ENCODE measurements at places on chromosomes 6 and 20.

DNA sequence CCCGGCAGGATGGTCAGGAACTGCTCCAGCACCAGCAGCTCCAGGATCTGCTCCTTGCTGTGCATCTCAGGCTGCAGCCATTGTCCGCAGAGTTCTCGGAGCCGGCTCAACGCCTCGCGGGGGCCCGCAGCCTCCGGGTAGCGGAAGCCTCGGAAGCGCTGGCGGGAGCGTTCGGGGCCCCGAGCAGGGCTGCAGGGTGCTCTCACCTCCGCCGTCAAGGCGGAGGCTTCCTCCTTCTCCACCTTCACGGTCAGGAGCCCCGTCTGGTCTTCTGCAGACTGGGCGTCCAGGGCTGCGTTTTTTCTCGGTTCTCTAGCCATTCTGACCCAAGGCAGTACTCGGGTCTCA is 434 bp downstream of the ZKSCAN4 start:
- DNase-seq: no peak

- no peak for DNase-seq
Measured at GRCh38 chr6:157879034-157879872, 56.2 kb downstream of the SNX9 start.

DNA sequence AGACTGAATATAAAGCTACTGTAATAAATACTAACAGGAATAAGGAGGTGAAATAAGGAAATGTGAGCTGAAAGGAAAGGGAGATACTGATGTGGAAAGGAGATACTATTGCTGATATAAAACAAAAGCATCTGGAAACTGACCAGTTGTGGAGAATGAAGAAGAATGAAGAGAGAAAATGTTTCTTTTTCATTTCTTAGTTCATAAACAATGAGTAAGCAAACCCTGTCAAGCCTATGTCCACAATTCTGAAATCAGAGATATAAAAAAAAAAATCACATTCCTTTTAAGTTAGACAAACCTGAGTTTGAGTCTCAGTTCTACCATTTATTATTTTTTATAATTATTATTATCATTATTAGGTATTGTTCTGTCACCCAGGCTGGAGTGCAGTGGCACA is 121.6 kb upstream of the GJE1 start:
- no peak for DNase-seq

DNA sequence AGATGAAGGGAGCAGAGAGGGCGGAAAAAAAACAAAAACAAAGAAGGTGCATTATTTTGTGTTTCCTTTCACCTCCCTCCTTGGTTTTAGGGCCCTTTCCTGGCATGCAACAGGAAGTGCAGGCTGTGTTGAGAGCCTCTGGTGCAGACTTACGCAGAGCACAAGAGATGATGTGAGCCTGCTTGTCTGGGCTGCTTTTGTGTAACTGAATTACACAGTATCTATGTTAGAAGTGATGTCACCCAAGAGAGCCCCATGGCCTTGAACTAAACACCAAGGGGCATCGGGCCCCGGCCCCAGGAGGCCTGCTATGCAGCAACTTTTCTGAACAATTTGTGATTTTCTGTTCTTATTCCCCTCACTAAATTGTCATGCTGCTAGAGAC is 25.5 kb downstream of the GNAS start:
- no peak for DNase-seq

GRCh38 chr6:106450653-106451052 is 90.1 kb downstream of the CRYBG1 start:
- DNase-seq: no peak
